ENCODE measurements at places on chromosomes 2 and 18.
A peak's percentile ranks its signal among the peaks of the same experiment; 100 is the strongest.

DNA sequence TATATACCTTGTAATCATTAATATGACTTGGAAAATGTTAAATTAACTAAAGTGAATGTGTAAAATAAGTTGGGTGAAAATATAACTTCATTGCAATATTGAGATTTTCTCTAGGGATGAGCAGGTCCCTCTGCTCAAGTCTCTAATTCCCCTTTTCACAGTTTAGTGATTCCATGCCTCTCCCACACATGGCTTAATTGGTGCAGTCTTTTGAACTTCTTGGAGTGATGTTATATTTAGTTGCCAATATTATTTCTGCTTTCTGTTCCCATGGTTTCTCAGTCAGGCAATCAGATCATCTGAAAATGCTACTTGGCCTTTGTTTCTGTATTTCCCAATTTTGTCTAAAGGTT lies 233.7 kb upstream of the SPOPL start:
- DNase-seq, result no peak

DNA sequence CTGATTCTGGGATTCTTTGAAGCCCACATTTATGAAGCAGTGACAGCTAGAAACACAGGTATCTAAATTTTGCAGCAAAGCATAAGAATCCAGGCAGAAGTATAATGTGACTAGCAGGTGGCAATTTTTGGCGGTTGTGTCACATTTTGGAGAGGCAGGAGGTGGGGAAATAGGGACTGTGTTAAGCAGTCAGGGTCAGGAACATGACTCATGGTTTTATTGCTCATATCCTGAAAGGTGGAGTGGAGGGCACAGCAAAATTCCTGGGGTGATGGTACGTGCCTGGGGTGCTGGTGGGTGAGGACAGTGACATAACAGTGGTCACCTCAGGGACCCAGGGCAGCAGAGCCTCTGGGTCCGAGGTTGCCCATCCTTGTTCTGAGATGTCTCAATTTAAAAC lies 63.5 kb upstream of the TTN start:
- DNase-seq, result no peak

GRCh38 chr18:36849288-36850006 lies 20.5 kb downstream of the KIAA1328 start:
- DNase-seq, result peak; percentile 88

DNA sequence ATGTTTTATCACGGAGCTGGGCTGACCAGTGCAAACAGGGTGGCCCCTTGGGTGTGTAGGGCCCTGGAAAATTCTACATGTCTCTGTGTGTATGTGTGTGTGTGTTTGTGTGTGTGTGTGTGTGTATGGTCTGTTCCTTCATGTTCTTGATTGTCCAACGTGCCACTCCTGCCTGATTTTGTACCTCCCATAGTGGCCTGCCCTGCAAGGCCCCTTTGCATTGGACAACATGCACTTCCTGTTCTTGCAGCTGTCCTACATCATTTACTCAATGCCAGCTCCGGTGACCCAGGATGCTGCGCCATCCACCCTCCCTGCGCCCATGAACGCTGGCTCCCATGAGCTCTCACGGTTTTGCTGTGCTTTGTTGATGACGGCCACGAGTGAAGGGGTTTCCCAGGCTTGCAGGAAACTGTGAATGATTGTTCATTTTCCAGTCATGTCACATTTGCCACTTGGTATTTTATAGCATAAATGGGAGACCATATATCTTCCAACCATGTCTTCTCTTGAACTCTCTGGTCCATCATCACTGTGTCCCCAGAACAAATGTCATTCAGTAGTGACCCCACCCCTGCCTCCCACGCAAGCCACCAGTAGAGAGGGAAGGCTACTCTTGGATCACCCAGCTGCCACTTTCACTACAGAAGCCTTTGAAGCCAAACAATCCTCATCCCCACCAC lies 69.7 kb upstream of the NCK2 start:
- no peak for DNase-seq

GRCh38 chr18:79826966-79827365 lies 29.2 kb downstream of the KCNG2 start:
- no peak for DNase-seq

- DNase-seq, result no peak
Measured at GRCh38 chr18:13619505-13620205, 106.7 kb downstream of the FAM210A start.

- DNase-seq, result peak; percentile 20
Measured at GRCh38 chr2:234821946-234822475, 129.8 kb upstream of the SH3BP4 start.

GRCh38 chr18:43043626-43044025 lies 71.9 kb downstream of the RIT2 start:
- DNase-seq, result no peak

DNA sequence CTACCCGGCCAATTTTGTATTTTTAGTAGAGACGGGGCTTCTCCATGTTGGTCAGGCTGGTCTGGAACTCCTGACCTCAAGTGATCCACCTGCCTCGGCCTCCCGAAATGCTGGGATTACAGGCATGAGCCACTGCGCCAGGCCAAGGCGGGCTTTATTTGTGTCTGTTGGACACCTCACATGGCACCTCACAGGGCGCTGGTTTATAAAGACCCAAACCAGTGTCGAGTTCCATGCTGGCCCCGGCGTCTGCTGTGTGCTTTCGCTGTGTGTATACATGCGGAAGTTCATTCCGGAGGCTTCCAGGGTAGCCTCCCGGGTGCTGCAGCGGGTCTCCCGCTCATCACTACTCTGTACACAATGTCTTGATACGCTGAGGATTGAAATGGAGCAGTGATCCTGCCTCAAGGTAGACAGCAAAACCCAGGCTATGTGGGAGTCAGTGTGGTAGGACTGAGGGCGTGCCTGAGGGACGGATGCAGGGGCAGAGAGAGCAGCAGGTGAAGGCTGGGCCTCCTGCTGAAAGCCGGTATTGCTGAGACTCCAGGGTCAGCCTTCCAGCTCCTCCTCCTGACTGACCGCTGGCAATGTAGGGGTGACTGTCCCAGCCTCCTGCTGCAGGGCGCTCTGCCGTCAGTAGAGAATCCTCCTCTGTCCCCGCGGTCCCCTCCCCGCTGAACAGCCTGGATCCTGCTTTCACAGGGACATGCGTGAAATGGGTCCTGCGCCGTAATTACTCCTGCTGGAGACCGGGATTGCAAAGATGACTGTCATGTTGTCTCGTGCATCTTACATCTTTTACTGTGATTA lies 22.7 kb downstream of the LDLRAD4 start:
- no peak for DNase-seq

GRCh38 chr18:37385846-37386778 lies 179.5 kb downstream of the CELF4 start:
- peak; percentile 6 for DNase-seq
